HCEC 1CT (cell line): ENCODE measurements at places on chromosomes 1 and 21.
A peak's percentile ranks its signal among the peaks of the same experiment; 100 is the strongest.

DNA sequence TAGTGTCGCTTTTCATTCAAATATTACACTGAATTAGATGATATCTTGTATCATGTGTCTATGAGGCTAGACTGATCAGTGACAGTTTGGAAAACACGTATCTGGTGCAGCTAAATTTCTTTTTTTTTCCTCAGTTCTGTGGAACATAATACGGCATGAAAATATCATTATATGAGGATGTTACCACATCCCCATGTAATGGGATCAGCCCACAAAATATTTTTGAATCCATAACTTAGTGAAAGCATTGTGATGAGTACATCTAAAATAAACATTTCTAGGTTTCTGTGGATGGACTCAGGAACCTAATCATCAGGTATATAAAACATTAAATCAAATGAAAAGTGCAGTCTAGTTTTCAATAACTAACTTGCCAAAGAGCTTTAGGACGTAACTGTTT lies 356.3 kb downstream of the USP25 start:
- no peak for DNase-seq

DNA sequence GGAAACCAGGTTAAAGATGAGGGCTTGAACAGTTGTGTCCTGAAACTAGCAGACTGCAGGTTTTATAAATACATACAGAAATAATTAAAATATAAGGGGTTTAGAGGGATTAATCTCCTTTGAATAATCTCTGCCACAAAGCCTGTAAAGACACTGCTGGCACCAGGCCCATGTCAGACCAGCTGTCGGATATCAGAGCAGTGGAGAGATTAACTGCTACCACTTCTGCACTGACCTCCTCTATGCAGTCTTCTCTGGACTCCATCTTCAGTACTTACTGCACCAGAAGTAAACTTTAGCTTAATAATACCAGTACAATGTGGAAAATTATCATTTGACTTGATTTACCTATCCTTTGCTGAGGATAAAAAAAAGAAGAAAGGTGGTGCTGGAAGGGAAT lies 128.6 kb downstream of the LHX4 start:
- DNase-seq, result peak; percentile 33

GRCh38 chr1:23964790-23965740 lies 5.4 kb downstream of the PNRC2 start:
- no peak for DNase-seq

- peak; percentile 62 for DNase-seq
Measured at GRCh38 chr1:27366113-27366410, 699 bp downstream of the MAP3K6 start.

DNA sequence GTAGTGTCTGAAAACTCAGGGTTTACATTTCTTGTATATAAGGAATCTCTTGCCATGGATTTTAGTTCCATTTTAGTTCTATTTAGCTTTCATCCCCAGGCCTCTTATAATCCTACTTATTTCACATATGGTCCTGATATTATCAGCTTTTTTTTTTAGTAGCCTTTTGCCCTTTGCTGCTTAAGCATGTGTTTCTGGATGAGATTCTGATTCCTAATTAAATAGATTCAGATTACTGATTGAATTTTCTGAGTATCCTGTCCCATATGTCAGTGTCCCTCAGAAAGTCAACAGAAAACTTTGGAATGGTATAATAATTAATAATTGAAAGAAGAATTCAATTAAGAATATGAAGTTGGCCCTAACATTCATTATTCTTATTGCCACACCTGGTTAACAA lies 134.7 kb upstream of the HOOK1 start:
- DNase-seq, result no peak

DNA sequence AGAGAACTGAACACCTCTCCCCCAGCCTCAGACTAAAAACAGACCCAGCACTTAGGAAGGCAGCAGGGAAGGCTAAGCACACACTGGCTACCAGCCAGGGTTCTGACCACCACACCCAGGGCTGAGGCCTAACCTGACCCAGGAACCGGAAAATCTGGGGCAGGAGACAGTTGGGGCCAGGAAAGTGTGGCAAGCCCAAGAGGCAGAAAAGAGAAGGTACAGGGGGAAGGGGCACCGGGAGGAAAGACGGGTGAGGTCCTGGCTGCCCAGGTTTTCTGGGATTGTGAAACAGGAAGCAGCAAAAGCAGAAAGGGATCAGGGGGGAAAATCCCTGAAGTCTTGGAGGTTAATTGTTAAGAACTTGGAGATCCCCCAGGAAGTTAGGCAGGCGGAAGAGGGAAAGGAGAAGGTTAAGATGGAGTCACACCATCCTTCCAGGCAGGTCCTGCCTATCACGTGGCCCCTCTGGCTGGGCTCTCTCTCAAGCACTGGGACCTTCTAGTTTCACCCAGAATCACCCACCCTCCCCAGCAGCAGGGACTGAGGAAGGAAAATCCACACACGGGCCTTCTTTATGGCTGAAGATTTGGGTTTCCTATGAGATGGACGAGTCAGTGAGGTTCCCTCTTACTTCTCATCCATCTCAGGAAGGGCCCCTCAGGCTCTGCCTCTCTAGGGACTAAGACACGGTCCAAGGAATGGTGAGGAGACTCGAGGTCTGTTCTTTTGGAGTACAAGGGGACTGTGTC lies 2.6 kb downstream of the HDGF start:
- DNase-seq, result peak; percentile 66

- no peak for DNase-seq
Measured at GRCh38 chr1:15343729-15344128, 66.0 kb upstream of the EFHD2 start.

- DNase-seq, result no peak
Measured at GRCh38 chr1:37515185-37516034, 844 bp upstream of the MEAF6 start.

DNA sequence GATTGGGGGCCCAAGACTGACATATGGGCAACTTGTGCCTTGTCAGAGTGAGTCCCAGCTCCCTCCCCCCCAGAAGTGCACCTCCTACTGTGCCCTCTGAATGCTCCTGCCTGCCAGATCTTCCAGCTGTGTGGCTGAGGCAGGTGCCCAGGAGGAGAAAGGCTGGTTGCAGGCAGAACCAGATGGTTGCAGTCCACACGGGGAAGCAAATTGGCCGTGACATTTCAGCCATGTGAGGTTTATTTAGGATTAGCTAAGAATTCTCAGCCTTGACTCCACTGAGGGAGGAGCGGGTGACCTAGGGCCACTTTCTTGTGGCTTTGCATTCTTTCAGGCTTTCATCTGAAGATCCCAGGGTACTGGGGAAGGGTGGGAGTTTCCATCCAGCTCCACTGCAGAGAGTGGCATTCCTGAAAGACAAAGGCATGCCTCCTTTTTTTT lies 33.8 kb downstream of the PEX14 start:
- DNase-seq, result peak; percentile 63

DNA sequence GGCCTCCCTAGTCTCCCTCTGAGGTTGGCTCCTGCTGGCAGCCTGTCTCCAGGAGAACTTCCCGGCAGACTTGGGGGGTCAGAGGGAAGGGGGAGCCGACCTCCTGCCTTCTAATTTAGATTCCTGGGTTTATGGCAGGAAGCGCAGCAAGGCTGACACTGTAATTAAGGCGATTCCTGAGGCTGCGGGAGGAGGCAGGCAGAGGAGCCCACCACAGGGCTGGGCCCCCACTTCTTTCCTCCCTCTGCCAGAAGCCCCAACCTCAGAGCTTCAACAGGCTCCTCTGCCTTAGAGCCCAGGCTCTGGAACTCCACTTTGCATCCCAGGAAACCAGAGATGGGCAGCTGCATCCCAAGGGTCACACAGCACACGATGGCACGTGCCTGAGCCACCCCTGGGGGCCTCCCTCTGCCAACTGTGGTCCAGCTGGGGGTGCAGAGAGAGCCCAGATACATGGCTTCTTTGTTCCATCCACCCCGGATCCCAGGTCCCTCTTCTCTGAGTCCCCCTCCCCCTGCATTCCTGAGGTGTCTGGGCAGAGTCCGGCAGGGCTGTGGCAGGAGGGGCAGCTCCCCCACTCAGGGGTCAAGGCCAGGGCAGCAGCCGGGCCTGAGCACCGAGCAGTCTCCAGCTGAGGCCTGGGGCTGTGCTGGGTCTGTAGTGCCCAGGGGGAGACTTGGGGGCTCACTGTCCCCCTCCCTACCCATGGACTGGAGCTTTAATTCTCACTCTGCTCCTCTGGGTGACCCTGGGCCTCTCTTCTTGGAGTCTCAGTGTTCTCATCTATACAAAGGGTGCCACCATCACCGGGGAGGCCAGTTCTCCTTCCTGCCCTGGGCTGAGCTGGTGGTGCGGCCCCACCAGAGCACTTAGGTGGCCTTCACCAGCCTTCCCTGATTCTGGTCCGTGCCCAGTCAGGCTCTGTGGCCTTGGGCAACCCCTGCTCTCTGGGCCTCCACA lies 39.4 kb upstream of the FAM131C start:
- DNase-seq, result no peak
